ENCODE measurements at places on chromosomes 6 and 20.

DNA sequence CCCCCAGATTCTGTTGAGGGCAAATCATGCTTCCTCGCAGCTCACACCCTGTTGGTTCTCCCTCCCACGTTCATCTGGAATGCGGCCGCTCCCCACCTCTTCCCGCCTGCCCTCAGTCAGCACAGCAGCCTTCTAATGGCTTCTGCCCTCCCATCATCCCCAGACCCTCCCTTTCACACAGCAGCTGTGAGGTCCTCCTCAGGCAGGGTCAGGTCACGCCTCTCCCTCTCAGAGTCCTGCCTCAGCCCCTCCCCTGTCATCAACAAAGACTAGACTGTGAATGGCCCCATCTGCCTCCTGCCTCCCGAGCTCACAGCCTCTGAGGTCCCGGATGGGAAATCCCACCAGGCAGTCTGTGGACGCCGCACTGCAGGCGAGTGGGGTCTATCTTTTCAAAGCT lies 7.9 kb upstream of the BHLHE23 start:
- no peak for DNase-seq

- no peak for DNase-seq
These were observed 1024.3 kb upstream of the EPHA7 start for GRCh38 chr6:94443701-94444100.

DNA sequence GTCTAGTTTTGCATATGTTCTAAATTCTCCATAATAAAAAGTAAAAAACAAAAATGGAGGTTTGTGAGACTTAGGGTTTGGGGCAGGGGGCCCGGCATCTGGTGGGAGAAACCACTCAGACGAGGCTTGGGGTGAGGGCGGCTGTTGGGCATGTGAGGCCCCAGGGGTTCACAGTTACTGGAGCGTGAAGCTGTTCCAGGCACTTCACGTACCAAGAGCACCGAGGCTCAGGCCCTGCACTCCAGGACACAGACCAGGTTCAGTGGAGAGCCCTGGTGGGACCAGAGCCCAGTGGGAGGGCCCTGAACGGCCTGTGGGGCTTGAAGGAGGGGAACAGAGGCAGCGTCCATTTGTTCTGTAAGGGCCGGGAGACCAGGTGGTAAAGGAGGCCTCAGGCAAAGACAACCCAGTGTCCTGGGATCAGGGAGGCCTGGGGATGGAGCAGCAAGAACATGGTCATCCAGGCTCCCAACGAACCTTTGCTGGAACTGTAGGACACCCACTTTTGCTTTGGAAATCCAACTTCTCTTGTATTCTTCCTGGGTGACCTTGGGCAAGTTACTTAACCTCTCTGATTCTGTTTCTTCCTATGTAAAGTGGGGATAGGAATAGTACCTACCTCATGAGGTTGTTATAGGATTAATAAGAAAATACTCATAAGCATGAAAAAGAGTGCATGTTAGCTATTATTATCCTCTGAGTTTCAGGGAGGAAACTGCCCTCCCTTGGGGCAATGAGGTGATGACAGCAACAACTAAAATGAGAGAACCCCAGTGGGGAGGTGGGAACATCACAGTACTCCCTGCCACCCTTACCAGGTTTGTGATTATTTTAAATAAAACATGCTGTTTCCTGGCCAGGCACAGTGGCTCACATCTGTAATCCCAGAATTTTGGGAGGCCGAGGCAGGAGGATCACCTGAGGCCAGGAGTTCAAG lies 1.1 kb upstream of the FGD2 start:
- DNase-seq: no peak

DNA sequence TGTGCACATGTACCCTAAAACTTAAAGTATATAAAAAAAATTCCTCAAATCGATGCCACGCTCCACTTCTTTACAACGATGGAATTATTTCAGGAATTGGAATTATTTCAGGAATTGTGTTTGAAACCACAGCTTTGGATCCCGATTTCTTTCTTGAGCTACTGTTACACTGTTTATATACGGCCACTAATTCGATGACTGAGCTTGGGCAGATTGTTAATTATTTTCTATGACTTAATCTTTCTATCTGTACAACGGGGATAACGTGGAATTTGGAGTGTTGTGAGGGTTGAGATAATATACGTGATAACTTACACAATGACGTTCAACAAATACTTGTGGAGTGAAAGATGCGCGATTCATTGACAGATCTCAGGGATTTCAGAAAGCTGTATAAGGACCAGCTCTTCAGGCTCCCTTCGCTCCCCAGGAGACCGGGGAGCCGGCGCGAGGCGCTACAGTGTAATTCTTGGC lies 171.3 kb downstream of the SLC16A10 start:
- DNase-seq: no peak

GRCh38 chr6:153070756-153071155 lies 60.3 kb downstream of the RGS17 start:
- no peak for DNase-seq

GRCh38 chr6:167673946-167674345 lies 152.8 kb upstream of the AFDN start:
- no peak for DNase-seq

DNA sequence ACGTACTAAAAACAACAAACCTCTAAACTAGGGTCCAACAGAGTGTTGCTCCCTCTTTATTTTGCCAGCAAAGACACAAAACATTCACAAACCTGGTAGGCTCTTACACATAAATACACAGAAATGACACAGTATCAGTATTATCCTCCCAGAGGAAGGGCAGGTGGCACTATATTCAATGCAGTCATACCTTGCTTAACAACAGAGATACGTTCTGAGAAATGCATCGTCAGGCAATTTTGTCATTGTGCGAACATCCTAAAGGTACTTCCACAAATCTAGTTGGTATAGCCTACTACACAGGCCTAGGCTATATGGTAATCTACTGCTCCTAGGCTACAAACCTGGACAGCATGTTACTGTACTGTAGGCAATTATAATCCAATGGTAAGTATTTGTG lies 9.6 kb downstream of the ZBTB2 start:
- no peak for DNase-seq

DNA sequence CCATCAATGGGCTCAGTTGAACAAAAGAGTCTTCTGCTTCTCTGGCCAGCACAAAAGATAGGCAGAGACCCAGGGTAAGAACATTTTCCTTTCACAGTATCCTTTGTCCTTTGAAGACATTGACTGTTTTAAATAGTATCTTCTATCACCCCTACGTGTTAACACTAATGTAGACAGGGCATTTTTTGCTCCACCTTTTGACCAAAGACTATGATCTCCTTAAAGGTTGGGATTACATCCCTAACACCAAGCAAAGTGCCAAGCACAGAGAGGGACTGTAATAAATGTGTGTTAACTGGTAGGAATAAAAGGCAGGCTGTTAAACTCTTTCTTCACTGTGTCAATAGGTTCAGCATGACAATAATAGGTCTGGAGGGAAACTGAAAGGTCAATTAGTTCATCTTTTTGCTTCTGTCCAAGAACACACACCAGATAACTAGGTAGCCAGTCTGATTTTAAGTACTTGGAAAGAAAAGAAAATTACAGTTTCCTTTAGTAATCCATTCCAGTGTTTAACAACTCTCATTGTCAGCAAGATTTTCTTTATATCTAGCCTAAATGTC lies 63.6 kb upstream of the NOX3 start:
- no peak for DNase-seq

DNA sequence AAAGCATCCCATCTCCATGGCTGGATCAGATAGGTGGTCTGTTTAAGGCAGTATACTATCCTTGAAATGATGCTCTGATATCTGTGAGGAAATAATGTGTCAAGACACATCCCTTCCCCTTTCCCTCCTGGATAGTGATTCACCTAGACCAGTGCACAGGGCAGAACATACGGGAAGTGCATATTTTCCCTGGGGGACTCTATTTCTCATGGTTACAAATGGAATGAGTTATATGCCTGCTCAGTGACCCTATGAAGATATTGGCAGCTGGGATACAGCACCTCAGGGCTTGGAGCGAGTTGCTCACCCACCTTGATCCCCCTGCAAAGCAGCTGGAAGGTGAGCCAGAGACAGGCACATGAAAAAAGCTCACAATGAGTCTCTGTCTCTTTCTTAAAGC lies 67.5 kb upstream of the PRL start:
- no peak for DNase-seq

DNA sequence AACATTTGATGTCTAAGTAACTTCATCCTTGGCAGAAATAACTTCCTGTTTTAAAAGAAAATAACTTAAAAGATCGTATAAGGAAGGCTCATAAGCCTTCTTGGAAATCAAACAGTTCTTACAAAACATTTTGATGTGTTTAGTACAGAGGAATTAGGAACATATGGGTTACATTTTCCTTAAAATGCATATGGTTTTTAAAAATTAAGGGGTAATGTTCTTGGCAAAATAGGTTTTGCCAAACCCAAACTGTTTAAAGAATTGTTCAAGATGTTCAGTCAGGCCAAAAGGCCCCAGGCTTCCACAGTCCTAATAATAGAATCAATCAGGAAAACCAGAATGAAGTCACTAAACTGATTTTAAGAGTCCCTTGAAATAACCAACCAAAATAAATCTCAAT lies 142.7 kb upstream of the SLC35B3 start:
- no peak for DNase-seq

DNA sequence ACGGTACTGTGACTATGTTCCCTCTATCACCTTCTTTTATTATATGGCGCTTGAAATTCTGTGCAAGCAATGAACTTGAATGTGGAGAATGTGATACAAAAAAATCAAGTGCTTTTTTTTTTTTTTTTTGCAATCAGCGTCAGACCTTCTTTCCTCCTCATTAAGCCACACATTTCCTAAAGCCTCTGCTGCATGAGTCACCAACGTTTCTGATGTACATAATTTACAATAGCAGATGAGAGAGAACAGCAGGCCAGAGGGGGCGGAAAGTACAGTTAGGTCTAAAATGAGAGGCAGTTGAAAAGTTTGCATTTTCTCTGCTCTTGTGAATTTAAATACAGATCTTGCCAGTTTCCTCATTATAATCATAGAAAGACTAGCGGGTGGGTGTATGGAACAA lies 114.6 kb upstream of the RIPOR2 start:
- no peak for DNase-seq

- no peak for DNase-seq
These were observed 188.2 kb upstream of the QKI start for GRCh38 chr6:163226181-163226835.

GRCh38 chr6:1862411-1862810 lies 252.7 kb downstream of the FOXC1 start:
- no peak for DNase-seq

GRCh38 chr20:58547623-58548475 lies 32.6 kb upstream of the APCDD1L start:
- DNase-seq: no peak

DNA sequence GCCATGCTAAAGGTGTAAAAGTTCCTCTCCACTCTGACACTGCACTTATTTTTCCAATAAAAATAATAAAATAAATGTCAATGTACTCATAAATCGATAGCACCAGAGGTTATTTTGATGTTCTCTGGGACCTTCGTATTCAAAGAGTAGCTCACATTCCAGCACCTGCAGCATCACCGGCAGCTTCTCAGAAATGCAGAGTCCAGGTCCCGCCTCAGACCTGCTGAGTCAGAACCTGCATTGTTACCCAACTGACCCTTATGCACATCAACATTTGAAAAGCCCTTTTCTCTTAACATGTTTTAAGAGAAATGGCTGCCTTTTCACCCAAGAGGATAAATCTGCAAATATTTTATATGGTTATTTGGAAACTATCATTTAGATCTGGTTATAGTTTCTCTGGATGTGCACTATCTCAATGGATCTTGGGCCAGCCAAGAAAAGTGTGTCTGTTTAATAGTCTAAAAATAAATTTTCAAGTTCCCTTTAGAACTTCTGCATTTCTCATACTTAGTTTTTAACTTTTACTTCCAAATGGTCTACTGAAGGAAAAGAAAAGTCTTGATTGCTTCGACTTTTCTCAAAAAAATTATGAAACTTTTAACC lies 216.2 kb upstream of the PRDM1 start:
- no peak for DNase-seq

GRCh38 chr6:13259393-13259792 lies 68.9 kb downstream of the TBC1D7 start:
- DNase-seq: no peak

- no peak for DNase-seq
These were observed 12.2 kb downstream of the TOP1 start for GRCh38 chr20:41040855-41041254.

DNA sequence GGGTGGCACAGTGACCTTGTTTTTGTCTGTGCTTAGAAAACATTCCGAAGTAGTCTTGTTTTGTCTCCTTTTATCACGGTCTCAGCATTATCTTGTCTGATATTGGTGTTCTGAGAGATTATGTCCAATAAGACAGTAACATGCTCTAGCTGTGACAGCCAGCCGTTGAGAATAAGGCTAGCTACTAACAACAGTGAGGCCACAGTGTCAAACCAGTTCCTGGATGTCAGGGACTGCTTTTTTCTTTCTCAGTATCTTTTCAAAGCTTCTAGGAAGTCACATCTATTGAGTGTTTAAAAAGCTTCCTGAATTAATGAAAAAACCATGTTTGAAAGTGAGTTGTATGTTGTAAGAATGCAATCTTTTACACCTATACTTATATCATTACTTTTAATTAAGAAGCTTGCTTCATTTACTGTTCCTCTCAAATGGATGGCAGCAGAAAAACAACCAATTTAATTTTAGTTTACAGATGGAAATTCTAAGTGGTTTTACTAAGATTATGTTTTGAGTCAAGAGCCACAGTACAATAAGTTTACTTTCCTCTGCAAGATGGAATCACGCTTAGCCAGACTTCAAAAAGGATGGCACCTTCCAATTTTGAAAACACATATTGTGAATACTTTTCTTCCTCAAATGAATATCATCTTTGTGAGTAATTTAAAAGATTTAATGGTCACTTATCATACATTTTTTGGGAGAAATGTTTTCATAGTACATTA lies 53.1 kb downstream of the MAP3K7 start:
- no peak for DNase-seq

- no peak for DNase-seq
These were observed 237.1 kb downstream of the TBC1D7 start for GRCh38 chr6:13091192-13091591.

GRCh38 chr6:3526962-3527650 lies 70.3 kb upstream of the SLC22A23 start:
- no peak for DNase-seq

GRCh38 chr6:113763876-113764275 lies 93.3 kb upstream of the MARCKS start:
- no peak for DNase-seq

DNA sequence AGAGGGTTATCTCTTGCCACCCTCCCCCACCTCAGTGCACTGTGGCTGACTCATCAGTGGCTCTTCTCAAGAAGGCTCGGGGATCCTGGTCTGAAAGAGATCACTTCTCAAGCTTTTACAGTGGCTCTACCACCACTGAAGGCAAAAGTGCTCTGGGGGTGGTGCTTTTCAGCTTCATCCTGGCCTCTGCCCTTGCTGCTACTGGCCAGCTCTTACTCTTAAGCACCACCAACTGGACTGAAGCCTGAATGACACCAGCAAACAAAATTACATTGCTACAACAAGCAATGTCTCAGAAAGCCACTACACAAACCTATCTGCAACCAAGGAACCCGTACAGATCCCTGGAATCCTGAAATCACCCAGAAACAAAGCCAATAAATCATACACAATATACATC lies 402.1 kb downstream of the EPHA7 start:
- no peak for DNase-seq

GRCh38 chr20:41938353-41938752 lies 320.2 kb upstream of the CHD6 start:
- DNase-seq: no peak

Data from activated naive CD4-positive, alpha-beta T cell (primary cell).